Fibroblast of the conjunctiva (primary cell): ENCODE measurements at places on chromosomes 5 and 9.

GRCh38 chr9:124613849-124614248, 106.7 kb upstream of the NR5A1 start:
- DNase-seq = no peak

DNA sequence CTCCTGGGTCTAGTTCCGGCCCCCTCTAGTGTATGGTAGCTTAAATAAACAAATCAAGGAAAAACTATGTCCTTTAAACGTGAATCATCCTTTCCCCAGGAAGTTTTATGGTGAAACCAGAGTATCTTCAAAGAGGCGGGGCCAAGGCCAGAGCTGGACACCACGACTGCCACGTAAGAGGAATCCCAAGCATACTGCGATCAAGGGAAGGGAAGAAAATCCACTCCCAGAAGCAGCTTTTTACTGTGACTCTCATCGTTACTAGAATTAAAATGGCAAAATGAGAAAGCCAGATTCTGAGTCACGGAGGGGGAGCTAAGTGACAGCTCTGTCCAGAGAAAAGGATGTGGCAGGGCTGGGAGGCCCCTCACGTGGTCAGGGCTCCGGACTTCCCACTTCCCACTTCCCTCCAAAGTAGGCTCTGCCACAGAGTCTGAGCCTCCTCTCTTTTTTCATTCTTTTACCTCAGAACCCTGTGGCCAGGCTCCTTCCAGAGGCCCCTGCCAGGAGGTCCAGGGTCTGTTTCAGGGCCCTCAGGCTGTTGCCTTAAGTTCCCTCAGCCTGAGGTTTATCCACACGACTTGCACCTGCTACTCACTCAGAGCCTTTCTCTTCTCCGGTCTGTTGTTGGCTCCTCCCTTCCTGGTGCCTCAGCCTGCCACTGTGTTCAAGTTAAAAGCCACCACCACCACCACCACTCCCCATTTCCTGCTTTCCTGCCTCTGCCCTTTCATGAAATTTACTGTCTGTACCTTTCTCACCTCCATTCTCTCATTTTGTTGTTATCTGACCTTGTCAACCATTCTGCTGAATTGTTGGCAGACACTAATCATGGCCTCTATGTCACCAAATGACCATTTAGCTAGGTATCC, 1.4 kb upstream of the GLRX start:
- DNase-seq = peak; percentile 87

GRCh38 chr9:72173080-72173479, 23.8 kb downstream of the GDA start:
- no peak for DNase-seq

DNA sequence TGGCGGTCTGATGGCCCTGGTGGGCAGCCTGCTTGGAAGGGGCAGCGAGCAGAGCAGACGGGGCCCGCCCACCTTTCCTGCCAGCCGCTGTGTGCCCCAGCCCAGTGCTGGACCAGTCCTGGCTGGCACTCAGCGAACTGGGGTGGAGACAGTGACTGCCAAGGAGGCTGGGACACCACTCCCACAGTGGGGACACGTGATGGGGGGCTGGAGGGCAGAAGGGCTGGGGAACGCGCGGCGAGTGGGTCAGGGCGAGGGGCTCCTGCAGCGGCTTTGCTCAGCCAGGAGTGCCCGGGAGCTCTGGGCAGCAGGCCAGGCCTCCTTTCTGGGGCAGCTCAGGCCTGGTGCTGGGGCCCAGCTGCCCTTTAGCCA, 19.5 kb downstream of the NCS1 start:
- DNase-seq = no peak

DNA sequence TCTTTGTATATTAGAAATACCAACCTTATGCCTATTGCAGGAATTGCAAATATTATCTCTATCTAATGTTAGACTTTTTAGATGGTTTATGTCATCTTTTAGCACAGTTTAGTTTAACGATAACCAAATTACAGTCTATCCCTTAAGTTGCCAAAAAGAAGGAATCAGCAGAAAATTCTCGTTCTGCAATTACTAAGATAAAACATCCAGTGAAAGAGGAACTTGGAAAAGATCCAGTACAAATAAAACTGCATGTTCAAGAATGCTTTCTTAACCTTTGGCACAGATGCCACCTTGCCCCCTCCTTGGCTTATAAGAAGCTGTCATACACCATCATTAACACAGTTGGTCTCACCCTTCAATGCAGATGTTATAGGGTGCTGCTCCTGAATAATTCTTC, 124.0 kb downstream of the SEMA5A start:
- no peak for DNase-seq

- no peak for DNase-seq
Observed at GRCh38 chr9:77531400-77531799, 116.7 kb downstream of the GNA14 start.

DNA sequence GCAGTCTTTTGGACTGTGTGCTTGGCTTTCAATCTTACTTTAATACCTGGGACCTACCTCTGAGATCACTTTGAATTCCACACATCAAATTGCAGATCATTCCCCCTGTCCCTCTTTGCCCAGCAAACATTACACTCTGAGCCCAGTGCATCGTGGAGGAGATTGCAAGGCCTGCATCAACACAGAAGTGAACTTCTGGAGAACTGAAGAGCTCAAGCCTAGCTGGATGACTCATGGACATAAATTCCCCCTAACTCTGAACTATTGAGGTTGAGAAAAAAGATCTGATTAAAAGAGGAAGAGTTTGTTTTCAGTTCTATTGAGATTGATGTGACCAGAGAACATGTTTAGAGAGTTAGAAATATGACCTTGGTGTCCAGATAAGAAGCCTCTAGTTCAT, 316.0 kb upstream of the DMAC1 start:
- DNase-seq = no peak

- DNase-seq = no peak
Observed at GRCh38 chr9:114472765-114473446, 32.4 kb downstream of the WHRN start.

- DNase-seq = no peak
Observed at GRCh38 chr5:2502970-2503594, 248.4 kb downstream of the IRX2 start.

DNA sequence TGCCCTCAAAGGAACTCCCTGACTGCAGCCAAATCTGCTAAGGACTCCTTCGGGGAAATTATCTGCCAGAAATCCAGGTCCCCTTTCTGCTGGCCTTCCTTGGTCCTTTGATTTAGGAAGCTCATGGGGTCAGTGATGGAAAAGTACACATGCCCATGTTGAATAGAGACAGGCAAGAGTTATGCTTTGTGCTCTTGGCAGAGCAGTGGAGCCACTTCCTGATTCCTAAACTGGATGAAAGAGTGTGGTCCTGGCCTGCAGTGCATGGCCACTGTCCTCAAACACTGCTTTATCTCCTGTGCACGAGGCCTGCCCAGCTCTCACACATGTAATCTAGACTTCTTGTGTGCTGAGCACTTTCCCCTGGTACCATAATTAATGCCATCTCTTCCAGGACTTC, 2.0 kb upstream of the EBF1 start:
- no peak for DNase-seq

- no peak for DNase-seq
Observed at GRCh38 chr5:163565492-163565891, 60.1 kb downstream of the MAT2B start.

DNA sequence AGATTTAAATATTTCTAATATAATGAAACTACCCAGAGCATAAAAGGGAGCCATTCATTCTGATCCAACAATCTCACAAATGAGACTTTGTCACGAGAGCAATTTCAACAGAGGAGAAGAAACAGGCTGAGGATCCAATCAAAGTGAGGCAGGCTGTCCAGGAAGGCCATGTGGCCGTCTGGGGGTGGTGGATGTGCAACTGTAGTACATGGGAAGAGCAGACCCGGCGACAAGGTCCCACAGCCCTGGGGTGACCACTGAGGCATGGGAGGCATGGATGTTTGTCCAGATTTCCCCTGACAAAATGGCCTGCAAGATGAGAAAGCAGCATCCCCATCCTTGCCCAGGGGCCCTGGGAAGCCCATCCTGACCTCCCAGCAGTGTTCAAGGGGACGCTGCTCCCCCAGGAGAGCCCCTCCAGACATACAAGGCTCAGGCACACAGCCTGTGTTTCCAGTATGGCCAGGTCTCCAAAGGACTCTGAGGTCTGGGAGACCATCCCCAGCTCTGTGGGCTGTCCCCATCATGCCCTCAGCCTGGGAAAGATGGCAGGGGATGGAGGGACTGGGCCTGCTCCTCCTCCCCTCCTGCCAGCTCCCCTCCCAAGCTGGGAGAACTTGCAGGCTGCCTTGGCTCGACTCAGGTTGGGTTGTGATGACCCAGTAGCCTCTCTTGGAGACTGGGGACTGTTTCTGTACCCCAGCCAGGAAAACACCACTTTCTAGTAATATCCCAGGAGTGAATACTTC, 27.5 kb upstream of the FCN2 start:
- DNase-seq = no peak

GRCh38 chr5:107719034-107719606, 48.4 kb upstream of the EFNA5 start:
- DNase-seq = no peak

- DNase-seq = peak; percentile 14
Observed at GRCh38 chr9:806285-807156, 35.0 kb upstream of the DMRT1 start.

- DNase-seq = no peak
Observed at GRCh38 chr5:169281625-169282024, 19.3 kb downstream of the SLIT3 start.

DNA sequence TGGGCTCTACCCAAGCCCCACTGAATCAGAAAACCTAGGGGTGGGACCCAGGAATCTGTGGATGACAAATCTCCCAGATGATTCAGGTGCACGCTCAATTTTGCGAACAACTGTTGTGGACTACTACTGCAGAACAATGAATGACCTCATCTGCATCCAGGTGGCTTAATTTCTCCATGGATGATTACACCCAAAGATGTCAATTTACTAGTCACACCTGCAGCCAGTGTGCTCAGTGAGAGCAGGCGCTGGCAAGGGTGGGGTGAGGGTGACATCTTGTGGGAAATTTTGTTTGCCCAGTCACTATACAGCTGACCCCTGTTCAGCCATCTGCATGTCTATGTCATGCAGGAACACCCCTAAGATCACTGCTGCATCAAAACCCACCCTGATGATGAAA, 118.2 kb downstream of the ENTREP1 start:
- no peak for DNase-seq

DNA sequence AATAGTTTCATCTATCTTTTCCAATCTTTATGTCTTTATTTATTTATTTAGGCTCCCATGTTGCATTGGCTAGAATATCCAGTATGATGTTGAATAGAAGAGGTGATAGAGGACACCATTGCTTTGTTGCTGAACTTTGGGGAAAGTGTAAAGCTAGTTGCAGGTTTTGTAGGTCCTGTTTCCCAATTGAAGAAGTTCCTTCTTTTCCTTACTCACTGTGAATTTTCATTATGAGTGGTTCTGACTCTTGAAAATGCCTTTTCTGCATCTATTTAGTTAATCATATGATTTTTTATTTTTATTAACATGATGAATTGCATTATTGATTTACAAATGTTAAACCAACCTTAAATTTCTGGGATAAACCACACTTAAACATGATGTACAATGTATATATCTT, 58.9 kb upstream of the NR3C1 start:
- no peak for DNase-seq
